Muscle of back (tissue), 13 donors: ENCODE measurements at places on chromosomes 11 and 22.
A peak's percentile ranks its signal among the peaks of the same experiment; 100 is the strongest.

DNA sequence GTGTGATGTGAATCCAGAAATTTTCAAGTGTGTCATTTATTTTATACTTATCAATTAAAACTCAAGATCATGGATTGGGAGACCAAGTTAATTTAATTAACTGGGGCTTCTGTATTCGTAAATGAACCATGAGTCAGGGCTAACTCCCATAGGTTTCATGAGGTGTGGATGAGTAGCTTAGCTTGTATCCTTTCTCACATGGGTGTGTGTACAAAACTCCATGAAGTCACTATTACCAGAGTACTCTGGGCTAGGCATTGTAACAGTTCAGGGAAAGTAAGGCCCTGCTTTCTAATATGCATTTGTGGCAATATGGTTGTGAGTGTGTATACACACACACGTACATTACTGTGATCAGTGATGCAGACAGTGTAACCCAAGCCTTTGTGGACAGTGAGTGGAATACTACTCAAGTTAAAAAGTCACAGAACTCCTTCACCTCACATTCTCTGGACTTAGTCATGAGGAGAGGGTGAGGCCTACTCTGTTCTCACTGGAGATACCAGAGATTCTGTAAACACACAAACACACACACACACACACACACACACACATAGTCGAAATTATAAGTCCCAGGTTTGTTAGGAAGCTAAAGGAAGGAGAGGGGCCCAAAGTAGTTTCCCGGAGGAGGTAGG lies 3.5 kb downstream of the CNTF start:
- no peak for DNase-seq

GRCh38 chr11:17811352-17811751 lies 76.8 kb downstream of the KCNC1 start:
- DNase-seq: no peak

GRCh38 chr11:63553759-63554158 lies 9.4 kb downstream of the PLAAT2 start:
- DNase-seq: no peak

GRCh38 chr11:96154802-96155520 lies 188.0 kb downstream of the MAML2 start:
- DNase-seq: no peak

DNA sequence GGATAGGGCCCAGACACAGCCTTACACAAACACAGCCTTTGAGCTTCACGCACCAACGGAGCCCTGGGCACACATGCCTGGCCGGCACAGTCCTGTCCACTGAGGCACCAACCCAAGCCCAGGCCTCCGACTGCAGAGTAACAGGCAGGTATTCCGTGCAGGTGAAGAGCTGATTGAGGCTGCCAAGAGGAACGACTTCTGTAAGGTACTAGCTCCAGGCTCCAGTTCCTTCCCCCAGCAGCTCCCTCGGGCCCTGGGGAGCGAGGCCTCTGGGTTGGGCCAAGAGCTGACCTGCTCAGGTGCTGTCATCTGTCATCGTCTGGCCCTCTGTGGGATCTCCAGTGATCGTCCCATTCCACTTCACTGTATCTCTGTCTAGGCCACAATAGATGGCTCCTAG lies 3.2 kb upstream of the MDK start:
- DNase-seq: no peak

DNA sequence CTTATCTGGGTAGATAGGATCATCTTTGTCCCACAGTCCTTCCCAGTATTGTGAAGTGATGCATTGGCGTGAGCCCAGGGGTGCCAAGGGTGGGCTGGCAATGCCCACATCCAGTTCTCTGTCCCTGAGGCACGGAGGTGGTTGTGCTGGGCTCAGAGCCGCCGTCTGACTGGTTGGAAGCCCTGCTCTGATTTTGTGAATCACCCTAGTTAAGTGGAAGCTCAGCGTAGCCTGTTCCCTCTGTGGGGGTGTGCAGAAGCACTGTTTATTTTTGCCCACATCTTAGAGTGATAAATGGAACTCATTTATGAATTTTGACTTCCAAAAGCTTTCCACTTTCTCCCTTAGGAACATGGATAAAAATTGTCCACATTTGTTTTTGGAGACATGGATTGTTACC lies 13.6 kb downstream of the BCR start:
- no peak for DNase-seq

- DNase-seq: no peak
Observed at GRCh38 chr22:34281738-34282137, 361.5 kb upstream of the LARGE1 start.

DNA sequence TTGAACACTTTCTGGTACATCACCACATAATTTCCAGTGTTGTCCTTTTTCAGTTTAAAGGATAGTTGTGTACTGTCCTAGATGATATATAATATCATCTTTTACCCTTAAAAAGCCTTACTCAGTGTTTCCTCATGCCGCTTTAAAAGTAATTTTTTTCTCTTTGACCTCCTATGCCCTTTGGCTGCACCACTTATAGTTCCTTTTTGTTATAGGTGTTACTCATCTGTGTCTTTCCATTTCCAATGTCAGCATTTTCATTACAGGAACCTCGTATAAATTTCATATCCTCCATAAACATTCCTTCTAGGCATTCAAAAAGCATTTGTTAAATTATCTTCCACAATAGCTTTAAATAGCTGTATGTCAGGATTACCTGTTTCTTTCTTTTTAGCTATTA lies 40.8 kb downstream of the USP47 start:
- no peak for DNase-seq

DNA sequence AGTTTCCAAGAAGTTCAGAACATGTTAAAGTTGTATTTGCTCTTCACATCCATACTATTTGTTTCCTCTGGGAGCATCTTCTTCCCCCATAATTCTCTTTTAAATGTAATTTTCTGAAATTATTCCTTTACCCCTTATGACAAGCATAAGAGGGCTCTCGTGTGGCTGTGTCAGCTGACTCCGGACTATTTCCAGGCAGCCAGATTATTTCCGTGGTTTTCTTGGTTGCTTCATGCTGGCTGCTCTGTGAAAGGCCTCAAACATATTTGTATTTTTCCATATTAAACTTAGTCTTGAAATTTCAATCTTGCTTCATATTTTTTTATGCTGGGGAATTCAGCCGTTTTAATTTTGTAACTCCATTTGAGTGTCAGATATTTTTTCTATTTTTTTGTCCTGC lies 2.8 kb upstream of the MMP1 start:
- peak; percentile 52 for DNase-seq

GRCh38 chr11:58734681-58735490 lies 3.1 kb upstream of the GLYAT start:
- DNase-seq: no peak

DNA sequence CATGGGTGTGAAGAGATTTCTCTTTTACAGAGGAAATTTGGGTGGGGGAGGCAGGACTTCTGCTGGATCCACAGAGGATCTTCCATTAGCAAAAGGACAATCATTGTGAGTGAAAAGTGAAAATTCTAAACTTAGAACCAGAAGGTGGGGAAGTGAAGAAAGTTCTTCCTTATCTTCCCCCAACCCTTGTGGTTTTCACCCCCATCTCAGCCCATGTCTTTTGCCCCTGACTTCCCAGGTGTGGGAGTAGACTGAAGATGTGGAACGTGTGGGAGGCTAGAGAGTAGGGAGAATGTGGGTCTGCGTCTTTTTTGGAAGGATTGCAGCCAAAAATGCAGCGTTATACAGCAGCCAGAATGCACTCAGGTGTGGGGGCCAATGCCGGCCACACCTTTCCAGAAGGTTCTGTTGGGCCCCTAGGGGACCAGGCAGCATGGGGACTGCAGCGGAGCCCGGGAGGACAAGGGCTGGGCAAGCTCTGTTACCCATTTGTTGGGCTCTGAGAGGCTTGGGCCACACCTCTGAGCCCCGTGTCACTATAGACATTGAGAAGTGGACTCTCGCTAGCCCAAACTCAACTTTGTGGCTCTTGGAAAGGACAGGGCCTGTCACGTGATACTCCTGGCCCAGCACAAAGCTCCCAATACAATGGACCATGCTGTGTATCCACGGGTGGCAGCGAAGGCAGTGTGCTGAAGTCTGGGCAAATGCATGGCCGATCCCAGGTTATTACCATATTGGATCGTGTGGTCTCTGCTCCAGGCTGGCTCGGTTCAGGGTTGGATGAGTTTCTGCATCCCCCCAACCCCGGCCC lies 32.8 kb upstream of the LINC01488 start:
- no peak for DNase-seq

- DNase-seq: no peak
Observed at GRCh38 chr22:41757502-41757901, 43.0 kb upstream of the CCDC134 start.

- DNase-seq: no peak
Observed at GRCh38 chr11:58926251-58926650, 13.0 kb upstream of the GLYATL1 start.

GRCh38 chr11:75273411-75274391 lies 33.1 kb downstream of the TPBGL start:
- DNase-seq: no peak

GRCh38 chr11:119504371-119504770 lies 81.4 kb upstream of the THY1 start:
- no peak for DNase-seq

- no peak for DNase-seq
Observed at GRCh38 chr11:77302752-77303151, 1.3 kb upstream of the GDPD4 start.

- no peak for DNase-seq
Observed at GRCh38 chr11:1466784-1467183, 19.8 kb downstream of the MOB2 start.

GRCh38 chr22:30287648-30288418 lies 1.5 kb downstream of the CASTOR1 start:
- DNase-seq: peak; percentile 85
